CD4-positive, alpha-beta memory T cell (primary cell): ENCODE measurements at places on chromosomes 12 and 14. TPM values are rescaled to one million over a fixed set of nuclear protein-coding genes. Genes with fewer than 3 reads are reported as not detected.

GRCh38 chr12:76186131-76186906 lies 101.8 kb upstream of the NAP1L1 start:
- no peaks in the 10 kb centered on the region for H3K27me3 ChIP-seq
- H3K27ac ChIP-seq = no peak overlapping the region
- DNase-seq = no peak

GRCh38 chr12:53626702-53627169 lies 554 bp upstream of the ATF7 start:
- H3K27me3 ChIP-seq = no peaks in the 10 kb centered on the region
- H3K27ac ChIP-seq = peak overlapping the region; percentile 83
- peak overlapping the region; percentile 84 for H3K4me3 ChIP-seq
- peaks cover 37% of the 10 kb centered on the region for H3K4me1 ChIP-seq
- DNase-seq = no peak

DNA sequence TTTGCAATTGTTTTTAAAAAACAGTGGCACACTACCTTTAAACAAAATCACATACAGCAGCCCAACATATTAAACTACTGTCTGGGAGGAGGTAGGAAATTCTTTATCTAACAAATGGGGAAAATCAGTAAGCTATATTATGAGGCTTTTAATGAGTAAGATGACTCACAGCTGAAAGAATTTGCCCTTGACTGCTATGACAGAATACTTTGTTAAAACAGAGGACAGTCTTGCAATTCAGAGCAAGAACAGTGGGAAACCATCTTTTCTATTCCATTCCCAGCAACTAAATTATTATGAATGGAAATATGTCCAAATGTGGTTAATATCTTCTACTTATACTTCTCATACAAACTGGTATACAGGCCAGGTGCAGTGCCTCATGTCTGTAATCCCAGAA lies 49.2 kb upstream of the SGPP1 start:
- H3K36me3 ChIP-seq = no peaks in the 10 kb centered on the region
- H3K4me3 ChIP-seq = no peak overlapping the region
- H3K27me3 ChIP-seq = no peaks in the 10 kb centered on the region
- no peak overlapping the region for H3K27ac ChIP-seq
- no peaks in the 10 kb centered on the region for H3K4me1 ChIP-seq
- no peak for DNase-seq

DNA sequence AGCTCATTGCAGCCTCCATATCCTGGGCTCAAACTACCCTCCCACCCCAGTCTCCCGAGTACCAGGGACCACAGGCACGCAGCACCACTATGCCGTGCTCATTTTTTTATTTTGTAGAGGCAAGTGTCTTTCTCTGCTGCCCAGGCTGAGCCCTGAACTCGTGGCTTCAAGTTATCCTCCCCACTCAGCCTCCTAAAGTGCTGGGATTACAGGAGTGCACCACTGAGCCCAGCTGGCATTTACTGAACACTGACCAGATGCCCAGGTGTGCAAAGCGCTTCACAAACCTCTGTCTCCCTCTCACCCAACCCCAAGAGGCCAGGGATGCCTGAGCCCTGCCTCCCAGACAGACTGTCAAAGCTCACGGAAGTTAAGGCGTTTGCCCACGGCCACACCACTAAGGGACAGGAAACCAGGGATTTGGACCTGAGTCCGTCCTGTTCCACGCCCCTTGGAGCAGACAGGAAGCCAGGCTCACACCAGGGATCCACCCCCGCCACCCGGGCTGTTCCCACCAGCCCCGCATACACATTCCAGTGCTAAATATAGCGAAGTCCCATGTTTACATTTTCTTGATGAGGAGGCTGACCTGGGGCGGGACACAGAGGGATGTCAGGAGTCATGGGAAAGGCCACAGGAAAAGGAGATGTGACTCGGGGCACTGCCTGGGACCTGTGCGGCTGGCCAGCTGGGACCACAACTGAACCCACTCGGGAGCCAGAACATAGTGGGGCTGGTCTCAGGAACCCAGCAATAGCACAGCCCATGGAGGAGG lies 51.2 kb downstream of the TESC start:
- no peaks in the 10 kb centered on the region for H3K36me3 ChIP-seq
- no peak overlapping the region for H3K27ac ChIP-seq
- H3K4me1 ChIP-seq = no peaks in the 10 kb centered on the region
- DNase-seq = no peak
- no peak overlapping the region for H3K4me3 ChIP-seq
- H3K27me3 ChIP-seq = no peaks in the 10 kb centered on the region

DNA sequence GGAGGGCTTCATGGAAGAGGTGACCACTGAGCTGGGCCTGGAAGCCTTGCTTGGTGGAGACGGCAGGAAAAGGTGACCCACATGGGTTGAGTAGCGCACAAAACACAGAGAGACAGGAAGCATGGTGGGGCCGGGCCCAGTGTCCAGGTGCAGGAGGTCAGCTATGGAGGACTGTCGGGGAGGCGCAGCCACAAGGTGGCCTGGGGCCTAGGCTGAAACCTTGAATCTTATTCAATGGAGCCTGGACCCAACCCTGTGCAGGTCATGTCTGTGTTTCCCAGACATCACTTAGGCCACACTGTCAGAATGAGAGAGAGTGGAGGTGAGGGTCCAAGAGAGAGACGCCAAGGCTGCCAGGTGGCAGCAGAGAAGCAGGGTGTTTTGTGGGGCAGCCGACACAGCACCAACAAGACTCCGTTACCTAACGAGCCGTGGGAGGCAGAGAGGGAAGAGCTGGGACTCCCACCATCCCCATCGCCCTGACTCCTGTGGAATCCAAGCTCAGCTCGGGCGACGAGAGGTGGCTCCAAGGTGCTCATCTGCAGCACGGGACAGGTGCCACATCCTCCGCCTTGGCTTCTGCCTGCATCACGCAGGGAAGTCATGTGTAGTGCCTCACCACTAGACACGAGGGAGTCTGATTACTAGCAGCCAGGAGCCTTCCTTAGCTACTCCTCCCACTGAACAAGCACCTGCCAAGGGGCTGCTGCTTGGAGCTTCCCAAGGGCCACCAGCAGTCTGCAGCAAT lies 38.7 kb downstream of the DEGS2 start:
- H3K36me3 ChIP-seq = peaks cover 92% of the 10 kb centered on the region
- no peak for DNase-seq
- H3K4me1 ChIP-seq = peaks cover 4% of the 10 kb centered on the region
- H3K27ac ChIP-seq = no peak overlapping the region
- no peaks in the 10 kb centered on the region for H3K27me3 ChIP-seq

DNA sequence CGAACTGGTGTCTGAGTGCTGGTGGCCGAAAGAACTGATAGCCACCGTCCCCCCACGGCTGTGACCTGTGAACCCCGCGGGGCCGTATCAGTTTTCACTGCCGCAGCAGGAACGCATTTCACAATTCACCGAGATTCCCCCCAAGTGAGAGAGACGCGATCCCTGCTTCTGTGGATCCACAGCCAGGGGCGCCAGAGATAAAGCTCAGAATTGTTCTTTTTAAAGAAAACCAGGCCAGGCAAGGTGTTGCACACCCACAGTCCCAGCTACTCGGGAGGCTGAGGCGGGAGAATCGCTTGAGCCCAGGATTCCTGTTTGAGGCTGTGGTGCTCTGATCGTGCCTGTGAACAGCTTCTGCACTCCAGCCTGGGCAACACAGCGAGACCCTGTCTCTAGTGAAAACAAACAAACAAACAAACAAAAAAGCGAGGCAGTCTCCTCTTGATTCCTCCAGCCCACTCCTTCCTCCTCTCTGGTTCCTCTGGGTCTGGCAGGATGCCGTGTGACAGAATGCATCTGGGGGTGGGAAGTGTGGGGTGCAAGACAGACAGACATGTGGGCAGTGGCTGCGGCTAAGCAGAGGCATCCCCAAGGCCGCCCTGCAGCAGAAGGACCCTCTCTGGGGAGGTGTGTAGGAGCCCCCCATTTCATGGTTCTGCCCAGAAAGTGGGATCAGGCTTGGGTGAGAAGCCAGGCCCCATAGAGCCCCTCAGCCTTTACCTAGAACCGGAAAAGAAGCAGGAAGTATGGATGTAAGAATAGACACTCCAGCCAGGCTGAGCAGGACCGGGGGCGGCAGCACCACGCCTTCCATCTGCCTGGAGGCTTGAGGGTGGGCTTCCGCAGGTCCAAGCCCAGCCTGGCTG lies 39.2 kb upstream of the PPP1R13B start:
- H3K36me3 ChIP-seq = no peaks in the 10 kb centered on the region
- no peaks in the 10 kb centered on the region for H3K4me1 ChIP-seq
- no peak overlapping the region for H3K4me3 ChIP-seq
- H3K27me3 ChIP-seq = no peaks in the 10 kb centered on the region
- no peak overlapping the region for H3K27ac ChIP-seq

- H3K27ac ChIP-seq = no peak overlapping the region
- H3K27me3 ChIP-seq = no peaks in the 10 kb centered on the region
- no peak for DNase-seq
- H3K4me3 ChIP-seq = no peak overlapping the region
These were observed 242.0 kb upstream of the DAAM1 start for GRCh38 chr14:58946431-58946830.

DNA sequence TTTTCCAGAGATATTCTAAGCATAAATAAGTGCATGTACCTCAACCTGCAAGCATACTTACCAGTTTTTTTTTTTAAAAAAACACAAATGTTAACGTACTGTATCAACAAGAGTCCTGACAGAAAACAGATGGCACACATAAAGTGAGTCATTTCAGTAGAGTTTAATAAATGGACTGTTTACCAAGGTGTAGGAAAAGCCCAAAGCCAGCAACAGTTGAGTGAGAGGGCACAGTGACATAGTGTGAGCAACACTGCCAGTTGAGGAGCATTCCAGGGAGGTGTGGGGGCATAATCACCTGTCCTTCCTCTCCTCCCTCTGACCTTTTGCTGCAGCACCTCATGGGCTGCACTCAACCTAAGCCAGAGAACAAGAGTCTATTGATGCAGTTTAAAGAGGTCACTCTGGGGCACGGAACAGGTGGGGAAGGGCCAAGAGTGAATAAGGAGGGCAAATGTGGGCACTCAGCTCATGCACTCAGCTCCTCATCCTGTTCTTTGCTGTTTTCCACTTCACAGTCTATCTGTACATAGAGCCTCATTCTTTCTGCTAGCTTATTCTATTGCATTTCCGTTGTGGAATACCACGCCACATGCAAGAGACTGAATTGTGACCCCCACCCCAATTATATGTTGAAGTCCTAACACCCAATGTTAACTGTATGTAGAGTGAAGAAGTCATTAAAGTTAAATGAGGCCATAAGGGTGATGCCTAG lies 29.3 kb downstream of the DHRS2 start:
- H3K27me3 ChIP-seq = no peaks in the 10 kb centered on the region
- no peak overlapping the region for H3K4me3 ChIP-seq
- no peak overlapping the region for H3K27ac ChIP-seq
- no peaks in the 10 kb centered on the region for H3K4me1 ChIP-seq
- H3K36me3 ChIP-seq = no peaks in the 10 kb centered on the region
- no peak for DNase-seq

DNA sequence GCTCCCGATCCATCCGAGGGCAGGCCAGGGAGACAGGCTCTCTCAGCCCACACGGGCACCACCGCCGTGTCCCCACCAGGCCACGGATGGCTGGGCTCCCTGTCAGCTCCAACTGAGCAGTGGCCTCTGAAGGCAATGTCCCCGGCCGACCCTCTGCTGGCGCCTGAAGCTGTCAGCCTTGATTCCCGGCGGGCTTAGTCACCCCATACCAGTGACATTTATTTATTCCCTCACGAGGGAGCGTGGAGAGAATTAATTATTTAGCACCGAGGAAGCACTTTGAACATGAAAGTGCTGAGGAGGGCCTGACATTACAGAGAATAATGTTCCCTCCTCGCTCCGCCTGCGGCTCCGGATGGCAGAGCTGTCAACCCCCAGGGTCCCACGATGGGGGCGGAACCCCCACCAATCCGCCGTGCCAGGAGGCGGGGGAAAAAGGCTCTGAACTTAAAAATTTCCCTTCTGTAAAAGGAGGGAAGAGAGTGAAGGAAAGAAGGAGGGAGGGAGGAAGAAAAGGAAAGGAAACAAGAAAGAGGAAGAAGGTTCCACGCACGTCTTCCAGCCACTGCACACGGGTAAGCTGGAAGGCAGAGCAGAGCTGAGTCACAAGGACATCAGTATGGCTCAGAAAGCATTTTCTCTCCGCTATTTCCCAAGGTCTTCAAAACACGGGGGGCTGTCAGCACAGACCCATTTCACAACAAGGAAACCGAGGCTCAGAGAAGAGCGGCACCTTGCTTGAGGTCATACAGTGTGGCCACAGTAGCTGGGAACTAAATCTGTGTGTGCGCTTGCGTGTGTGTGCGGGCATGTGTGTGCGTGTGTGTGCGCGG lies 108.7 kb upstream of the NCOR2 start:
- no peaks in the 10 kb centered on the region for H3K4me1 ChIP-seq
- H3K4me3 ChIP-seq = no peak overlapping the region
- no peaks in the 10 kb centered on the region for H3K27me3 ChIP-seq
- H3K36me3 ChIP-seq = no peaks in the 10 kb centered on the region

DNA sequence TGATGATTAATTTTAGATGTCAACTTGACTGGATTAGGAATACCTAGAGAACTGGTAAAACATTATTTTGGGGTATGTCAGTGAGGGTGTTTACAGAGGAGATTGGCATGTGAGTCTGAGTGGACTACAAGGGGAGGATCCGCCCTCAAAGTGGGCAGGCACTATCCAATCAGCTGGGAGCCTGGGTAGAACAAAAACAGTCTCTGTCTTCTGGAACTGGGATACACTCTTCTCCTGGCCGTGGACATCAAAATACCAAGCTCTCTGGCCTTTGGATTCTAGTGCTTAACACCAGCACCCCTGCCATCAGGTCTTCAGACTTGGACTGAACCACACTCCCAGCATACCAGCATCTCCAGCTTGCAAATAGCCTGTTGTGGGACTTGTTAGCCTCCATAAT lies 4.4 kb upstream of the SCAF11 start:
- H3K27me3 ChIP-seq = no peaks in the 10 kb centered on the region
- DNase-seq = no peak
- no peak overlapping the region for H3K27ac ChIP-seq
- H3K36me3 ChIP-seq = no peaks in the 10 kb centered on the region
- H3K4me1 ChIP-seq = no peaks in the 10 kb centered on the region

The USP44 gene
- 5.6 TPM for total RNA-seq

The DTX1 gene
- 7.5 TPM for total RNA-seq

The GUCY2C gene
- not detected for total RNA-seq

The PPFIA2 gene
- total RNA-seq = not detected

The GLIPR1L1 gene
- total RNA-seq = not detected

The ENDOU gene
- total RNA-seq = not detected

The MYF6 gene
- total RNA-seq = not detected

The SLC38A4 gene
- not detected for total RNA-seq

The TAS2R9 gene
- total RNA-seq = not detected
